Nasal cavity respiratory epithelium epithelial cell of viscerocranial mucosa (primary cell): ENCODE measurements at places on chromosomes 1 and 21. TPM values are rescaled to one million over a fixed set of nuclear protein-coding genes. Genes with fewer than 3 reads are reported as not detected.

The LIN28A gene
- not detected in 2 replicates for total RNA-seq

The AMPD1 gene
- total RNA-seq = not detected in 2 replicates

The GPR3 gene
- under 0.01 TPM in 2 replicates for total RNA-seq

The INKA2 gene
- 4.2 and 6.2 TPM in 2 replicates for total RNA-seq

The AADACL4 gene
- total RNA-seq = not detected in 2 replicates

The REN gene
- total RNA-seq = under 0.01 TPM in 1 of 2 replicates, not detected in the other

The OSCP1 gene
- total RNA-seq = 4.8 and 6.2 TPM in 2 replicates

The ZBTB8OS gene
- 46.2 and 54.0 TPM in 2 replicates for total RNA-seq

The GNG4 gene
- total RNA-seq = 0.57 TPM in 1 of 2 replicates, not detected in the other

The SNX27 gene
- 28.7 and 56.9 TPM in 2 replicates for total RNA-seq

The AIRE gene
- total RNA-seq = not detected in 2 replicates

The LCE2A gene
- not detected in 2 replicates for total RNA-seq

The OMA1 gene
- 40.2 and 48.9 TPM in 2 replicates for total RNA-seq
